ENCODE measurements at places on chromosomes 13 and 19.

DNA sequence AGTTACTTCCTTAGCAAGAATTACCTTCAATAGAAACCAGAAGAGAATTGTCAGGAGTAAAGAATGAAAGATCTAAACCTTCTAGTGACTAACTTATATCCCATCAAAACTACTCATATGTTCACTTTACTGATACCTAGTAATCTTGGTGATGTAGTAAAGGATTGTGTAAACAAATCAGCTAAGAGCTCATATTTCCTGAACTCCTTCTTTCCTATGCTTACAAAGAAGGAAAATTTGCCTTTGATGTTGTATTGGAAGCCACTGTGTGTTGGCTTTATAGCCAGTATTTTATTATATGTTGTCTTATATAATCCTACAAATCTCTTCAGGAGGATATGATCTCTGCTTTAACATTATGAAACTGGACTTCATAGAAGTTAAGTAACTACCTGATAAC, 671.0 kb downstream of the PCDH9 start:
- no peak for DNase-seq

GRCh38 chr13:90576067-90576466, 771.4 kb upstream of the MIR17HG start:
- DNase-seq, result no peak

GRCh38 chr19:57914531-57914930, 1.9 kb downstream of the ZNF417 start:
- no peak for DNase-seq

- DNase-seq, result no peak
These were observed 608 bp downstream of the CCDC8 start for GRCh38 chr19:46412650-46413261.

GRCh38 chr13:42992764-42993122, 702 bp upstream of the EPSTI1 start:
- DNase-seq, result no peak

DNA sequence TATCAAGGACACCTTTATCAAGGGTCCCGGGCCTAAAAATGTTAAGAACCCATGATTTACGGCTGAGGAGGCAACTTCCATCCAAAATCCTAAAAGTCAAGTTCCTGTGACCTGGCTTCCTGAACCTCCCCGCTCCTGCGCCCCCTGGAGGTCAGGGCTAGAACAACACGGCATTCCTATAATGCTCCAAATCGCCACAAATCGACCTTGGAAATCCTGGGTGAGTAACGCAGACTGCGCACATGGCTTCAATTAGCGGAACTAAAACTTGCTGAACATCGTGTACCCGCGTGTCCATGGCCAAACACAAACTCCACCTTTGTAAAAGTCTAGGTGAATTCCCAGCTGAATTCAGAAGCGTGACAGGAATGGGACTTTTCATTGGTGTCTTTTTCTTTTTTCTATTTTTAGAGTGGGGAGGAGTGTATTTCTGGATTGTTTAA, 4.3 kb upstream of the C5AR1 start:
- peak; percentile 60 for DNase-seq

- DNase-seq, result no peak
These were observed 6.0 kb downstream of the DDX39A start for GRCh38 chr19:14412996-14413692.

- no peak for DNase-seq
These were observed 74.9 kb upstream of the MTIF3 start for GRCh38 chr13:27524981-27525975.

DNA sequence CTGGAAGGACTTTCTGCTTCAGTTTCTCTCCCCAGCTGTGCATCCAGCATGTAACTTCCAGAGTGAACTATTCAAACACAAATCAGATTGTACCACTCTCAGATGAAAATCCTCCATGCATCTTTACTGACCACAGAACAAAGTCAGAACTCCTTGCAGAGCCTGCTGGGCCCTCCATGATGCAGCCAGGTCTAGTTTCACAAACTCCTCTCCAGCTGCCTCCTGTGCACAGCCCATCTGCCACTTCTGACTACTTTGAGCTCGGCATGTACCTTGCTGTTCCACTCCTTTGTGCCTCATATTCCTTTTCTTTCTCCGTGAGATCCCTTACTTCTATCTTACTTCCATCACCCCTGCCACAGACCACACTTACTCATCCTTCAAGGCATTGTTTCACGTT, 31.4 kb downstream of the NALCN start:
- DNase-seq, result no peak

DNA sequence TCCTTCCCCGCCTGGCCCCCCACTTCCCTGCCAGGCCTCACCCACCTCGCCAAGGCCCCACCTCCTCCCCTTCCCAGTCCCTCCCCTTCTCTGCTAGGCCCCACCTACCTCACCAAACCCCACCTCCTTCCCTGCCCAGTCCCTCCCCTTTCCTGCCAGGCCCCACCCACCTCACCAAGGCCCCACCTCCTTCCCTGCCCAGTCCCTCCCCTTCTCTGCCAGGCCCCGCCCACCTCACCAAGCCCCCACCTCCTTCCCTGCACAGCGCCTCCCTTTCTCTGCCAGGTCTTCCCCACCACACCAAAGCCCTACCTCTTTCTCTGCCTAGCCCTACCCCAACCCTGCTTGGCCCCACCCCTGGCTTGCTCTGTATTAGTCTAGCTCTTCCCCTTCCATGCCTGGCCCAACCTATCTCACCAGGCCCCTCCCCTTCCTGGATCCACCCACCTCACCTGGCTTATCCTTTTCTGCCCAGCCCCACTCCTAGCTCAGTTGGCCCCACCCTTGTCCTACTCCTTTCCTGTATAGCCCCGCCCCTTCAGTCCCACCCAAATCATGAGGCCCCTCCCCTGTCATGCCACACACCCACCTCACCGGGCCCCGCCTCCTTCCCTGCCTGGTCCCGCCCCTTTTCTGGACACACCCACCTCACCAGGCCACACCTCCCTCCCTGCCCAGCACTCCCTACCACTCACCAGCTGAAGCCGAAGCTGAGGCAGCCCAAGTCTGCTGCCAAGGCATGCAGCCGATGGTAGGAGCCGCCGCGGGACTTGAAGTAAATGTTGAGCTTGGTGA, 16.2 kb downstream of the CERS1 start:
- DNase-seq, result peak; percentile 36

DNA sequence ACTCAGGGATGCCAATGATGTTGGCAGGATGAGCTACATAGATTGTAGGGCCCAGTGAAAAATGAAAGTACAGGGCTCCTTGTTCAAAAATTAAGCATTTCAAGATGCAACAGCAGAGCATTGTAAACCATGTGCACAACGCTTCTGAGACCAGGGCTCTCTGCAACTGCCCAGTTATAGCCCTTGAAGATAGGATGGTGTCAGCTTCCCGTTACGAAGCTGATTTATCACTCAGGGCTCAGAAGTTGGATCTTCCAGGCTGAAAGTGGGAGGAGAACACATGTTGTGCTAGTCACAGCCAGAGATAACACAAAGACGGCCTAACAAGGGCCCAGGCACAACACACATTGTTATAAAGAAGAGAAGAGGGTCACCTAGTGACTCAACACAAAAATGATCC, 466.7 kb downstream of the TUBA3C start:
- DNase-seq, result no peak

DNA sequence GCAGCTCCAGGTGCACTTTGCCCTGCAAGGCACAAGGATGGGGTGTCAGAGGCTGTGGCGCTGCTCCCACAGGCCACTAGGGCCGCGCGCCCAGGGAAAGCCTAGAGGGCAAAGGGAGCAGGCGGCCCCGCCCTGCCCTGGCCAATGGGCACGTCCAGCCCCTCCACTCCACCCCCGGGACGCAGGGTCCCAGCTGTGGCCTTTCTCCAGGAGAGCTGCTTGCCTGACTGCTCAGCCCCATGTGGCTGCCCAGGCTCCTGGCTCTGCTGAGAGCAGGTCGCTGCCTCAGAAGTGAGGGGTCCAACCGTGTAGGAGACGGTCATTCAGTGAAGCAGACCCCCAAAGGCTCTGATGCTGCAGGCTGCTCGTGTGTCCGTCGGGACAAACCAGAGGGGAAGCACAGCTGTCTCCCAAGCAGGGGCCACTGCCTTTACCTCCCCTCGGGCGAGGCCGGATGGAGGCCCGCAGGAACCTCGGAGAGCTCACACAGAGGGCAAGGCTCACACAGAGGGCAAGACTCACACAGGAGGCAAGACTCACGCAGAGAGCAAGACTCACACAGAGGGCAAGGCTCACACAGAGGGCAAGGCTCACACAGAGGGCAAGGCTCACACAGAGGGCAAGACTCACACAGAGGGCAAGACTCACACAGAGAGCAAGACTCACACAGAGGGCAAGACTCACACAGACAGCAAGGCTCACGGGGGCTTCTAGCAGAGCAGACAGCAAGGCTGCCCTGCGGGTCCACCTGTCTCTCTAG, 56.2 kb upstream of the C13orf46 start:
- no peak for DNase-seq

DNA sequence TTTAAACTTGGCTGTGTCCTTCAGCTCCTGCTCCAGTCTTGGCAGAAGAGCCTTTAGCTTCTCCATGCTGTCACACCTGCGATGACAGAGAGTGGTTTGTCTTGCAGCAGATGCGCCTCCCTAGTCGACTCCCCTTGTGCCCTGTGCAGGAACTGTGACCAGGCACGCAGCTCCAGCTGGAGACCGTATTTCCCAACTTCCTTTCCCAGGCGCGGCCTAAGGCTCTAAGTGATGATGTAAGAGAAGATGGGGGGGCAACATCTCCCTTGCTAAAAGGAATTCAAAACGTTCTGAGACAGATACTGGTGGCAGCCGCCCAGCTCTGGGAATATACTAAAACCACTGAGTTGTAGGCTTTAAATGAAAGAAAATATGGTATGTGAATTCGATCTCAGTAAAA, 16.3 kb downstream of the DCUN1D2 start:
- no peak for DNase-seq

GRCh38 chr13:76684336-76684735, 201.9 kb downstream of the KCTD12 start:
- no peak for DNase-seq

DNA sequence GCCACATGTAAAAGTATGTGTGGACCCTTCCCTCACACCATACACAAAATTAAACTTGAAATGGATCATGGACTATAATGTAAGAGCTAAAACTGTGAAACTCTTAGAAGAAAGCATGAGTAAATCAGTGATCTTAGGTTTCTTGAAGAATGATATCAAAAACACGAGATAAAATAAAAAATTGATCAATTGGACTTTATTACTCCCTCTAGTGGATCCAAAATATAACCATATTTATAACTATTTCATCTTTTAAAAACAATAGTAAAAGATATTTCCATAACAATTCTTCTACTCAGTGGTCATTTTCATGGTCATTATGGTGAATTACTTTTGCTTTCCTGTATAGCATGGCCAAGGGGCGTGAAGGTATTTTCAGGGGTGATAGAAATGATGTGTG, 174.6 kb upstream of the LSM14A start:
- no peak for DNase-seq

DNA sequence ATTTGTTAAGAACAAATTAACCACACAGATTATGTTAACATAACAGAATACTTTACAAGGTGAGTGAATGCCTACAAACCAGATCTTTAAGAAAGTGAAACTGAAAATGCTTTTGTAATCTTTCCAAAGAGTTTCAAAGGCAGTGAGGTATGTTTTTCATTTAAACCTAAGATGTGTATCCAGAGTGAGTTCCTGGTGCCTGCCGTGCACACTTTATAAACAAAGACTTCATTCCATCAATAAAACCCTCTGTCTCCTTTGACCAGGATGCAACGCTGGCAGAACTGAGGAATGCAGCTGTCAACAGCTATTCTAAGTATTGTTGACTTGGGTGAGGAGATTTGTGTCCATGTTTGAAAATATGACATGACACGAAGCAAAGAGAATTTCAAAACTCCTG, 344.6 kb downstream of the DNAJC15 start:
- no peak for DNase-seq

GRCh38 chr13:83086948-83087347, 795.3 kb downstream of the SLITRK1 start:
- DNase-seq, result no peak

DNA sequence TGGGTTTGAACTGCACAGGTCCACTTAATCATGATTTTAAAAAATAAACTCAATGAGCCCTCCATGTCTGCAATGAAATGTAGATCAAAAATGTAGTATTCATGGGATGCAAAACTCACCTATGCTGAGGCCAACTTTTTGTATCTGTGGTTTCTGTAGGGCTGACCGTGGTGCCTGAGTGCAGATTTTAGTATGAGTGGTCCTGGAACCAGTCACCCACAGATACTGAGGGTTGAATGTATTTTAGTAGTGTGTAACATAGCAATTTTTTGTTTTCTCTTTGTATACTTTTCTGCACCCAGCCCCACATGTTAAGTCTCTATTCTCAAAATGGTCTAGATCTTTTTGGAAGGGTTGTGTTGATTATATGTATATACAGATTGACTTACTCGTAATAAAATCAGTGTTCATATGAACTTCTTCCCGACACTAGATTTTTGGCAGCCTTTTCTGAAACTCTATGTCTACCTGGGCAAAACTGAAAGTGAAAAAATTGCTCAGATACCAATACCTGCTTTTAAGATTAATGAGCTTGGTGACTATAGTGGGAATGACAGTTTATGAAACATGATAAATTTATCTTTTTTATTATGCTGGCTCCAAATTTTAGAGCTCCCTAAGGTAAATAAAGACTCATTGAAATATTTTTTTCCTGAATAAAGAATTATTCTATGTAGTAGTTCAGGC, 51.6 kb downstream of the DNAJC15 start:
- DNase-seq, result no peak

DNA sequence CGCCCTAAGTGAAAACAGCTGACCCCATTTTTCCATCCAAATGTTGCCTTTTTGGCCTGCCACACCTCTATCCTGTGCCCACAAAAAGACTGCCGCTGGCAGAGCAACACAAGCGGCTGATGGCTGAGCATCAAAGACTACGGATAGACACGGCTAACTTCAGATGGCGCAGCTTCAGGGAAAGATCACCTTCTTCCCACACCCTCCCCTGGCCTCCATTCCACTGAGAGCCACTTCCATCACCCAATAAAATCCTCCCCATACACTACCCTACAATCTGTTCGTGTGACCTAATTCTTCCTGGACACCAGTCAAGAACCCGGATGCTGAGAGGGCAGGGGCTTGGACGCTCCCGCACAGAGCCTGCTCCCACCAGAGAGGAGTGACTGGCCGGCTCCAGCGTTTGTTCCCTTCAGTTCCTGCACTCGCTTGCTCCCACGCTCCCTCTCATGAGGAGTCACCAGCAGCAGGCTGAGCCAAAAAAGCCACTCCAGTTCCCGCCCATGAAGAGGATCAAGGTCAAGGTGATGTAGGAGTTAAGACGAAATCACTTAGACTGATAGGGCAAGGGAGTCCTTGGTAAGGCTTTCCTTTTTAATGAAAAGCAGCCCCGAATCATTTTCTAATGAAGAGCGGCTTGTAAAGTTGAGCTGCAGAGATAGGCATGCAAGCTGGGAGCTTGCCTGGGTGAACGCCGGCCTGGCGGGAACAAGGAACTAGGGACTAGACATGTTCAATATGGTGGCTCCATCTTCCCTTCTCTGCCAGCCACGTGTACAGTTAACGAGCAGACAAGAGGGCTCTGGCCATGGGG, 35.7 kb downstream of the TSKS start:
- DNase-seq, result no peak

- peak; percentile 67 for DNase-seq
These were observed 19.9 kb downstream of the ZSWIM9 start for GRCh38 chr19:48190288-48190884.

DNA sequence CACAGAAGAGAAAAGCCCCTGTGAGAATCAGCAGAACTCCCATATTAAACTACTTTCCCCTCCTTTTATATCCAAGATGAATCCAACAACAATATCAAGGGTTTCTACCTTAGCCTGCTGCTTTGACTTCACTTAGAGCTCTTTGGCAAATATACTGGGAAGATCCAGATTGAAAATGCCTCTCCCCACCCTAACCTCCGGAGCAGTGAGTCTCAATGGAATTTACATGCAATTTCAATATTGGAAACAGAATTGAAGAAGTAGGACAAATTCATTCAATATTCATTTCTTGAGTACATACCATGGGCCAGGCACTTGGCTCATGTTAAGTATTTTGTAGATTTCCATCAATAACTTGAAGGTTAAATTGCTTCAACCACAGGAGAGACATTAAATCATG, 457.4 kb downstream of the TBC1D4 start:
- DNase-seq, result no peak

All from germinal center (tissue), 1 donor.